Muscle of leg (tissue), 16 donors: ENCODE measurements at places on chromosomes 6 and 20. TPM values are rescaled to one million over a fixed set of nuclear protein-coding genes. Genes with fewer than 3 reads are reported as not detected.

- H3K36me3 ChIP-seq = no peaks in the 10 kb centered on the region
- H3K27ac ChIP-seq = no peak overlapping the region
- H3K4me1 ChIP-seq = no peaks in the 10 kb centered on the region
- DNase-seq = no peak
- no peak overlapping the region for H3K4me3 ChIP-seq
These were observed 107.2 kb upstream of the SIRPA start for GRCh38 chr20:1788044-1788443.

DNA sequence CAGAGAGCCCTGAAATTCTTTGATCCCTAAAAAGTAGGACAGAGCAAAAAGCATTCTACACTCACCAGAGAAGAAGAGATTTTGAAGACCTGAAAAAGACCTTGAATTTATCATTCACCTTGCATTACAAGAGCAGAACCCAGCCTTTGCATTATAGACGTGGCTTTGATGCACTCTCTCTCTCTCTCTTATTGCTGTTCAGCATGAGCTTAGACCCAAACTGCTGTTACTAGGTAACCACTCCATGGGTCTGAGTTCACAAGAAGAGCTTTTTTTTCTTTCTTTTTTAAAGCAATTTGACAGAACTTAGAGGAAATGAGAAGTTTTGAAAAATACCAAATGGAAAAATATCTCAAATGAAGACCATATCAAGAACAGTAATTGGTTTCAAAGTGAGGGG lies 44.4 kb downstream of the COL9A1 start:
- no peaks in the 10 kb centered on the region for H3K27me3 ChIP-seq
- H3K36me3 ChIP-seq = no peaks in the 10 kb centered on the region
- no peaks in the 10 kb centered on the region for H3K4me1 ChIP-seq
- no peak for DNase-seq
- H3K27ac ChIP-seq = no peak overlapping the region
- no peak overlapping the region for H3K4me3 ChIP-seq

DNA sequence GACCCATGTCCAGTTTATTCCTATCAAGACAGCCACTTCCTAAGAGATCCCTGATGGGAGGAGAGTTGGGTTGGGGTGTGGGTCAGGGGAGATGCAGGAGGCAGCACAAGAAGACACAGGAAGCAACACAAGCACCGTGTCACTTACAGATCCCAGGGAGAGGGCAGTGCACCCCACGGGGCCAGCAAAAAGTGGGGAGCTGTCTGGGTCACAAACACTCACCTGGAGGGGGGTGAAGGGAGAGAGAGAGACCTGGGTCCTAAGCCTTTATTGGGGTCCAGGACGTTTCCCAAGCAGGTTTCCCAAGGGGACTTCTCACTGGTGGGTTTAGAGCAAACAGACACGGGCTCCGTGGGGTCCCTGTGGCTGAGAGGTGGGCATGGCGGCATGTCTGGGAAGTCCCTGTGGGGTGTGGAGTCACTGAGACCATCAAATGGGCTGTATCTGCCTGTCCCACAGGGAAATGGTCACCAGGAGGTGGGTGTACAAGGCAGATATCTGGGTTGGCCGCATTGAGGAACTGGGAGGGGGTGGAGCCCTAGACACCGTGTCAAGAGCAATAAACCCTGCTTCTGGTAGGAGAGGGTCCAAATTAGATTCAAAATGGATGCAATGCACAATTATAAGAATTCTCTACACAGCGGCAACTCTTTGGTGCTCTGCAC lies 1.6 kb upstream of the CD93 start:
- H3K27ac ChIP-seq = peak overlapping the region; percentile 89
- no peaks in the 10 kb centered on the region for H3K36me3 ChIP-seq
- H3K27me3 ChIP-seq = no peaks in the 10 kb centered on the region
- H3K4me1 ChIP-seq = peaks cover 28% of the 10 kb centered on the region
- H3K4me3 ChIP-seq = no peak overlapping the region

- no peaks in the 10 kb centered on the region for H3K27me3 ChIP-seq
- no peaks in the 10 kb centered on the region for H3K4me1 ChIP-seq
- H3K36me3 ChIP-seq = peaks cover 61% of the 10 kb centered on the region
- no peak for DNase-seq
These were observed 7.8 kb downstream of the CUL9 start for GRCh38 chr6:43189776-43190304.

The ORC3 gene
- 21.5 TPM for polyA plus RNA-seq

- H3K27me3 ChIP-seq = no peaks in the 10 kb centered on the region
- H3K4me1 ChIP-seq = no peaks in the 10 kb centered on the region
- no peaks in the 10 kb centered on the region for H3K36me3 ChIP-seq
- DNase-seq = no peak
- H3K27ac ChIP-seq = no peak overlapping the region
These were observed 229.6 kb downstream of the MMUT start for GRCh38 chr6:49233483-49233882.

DNA sequence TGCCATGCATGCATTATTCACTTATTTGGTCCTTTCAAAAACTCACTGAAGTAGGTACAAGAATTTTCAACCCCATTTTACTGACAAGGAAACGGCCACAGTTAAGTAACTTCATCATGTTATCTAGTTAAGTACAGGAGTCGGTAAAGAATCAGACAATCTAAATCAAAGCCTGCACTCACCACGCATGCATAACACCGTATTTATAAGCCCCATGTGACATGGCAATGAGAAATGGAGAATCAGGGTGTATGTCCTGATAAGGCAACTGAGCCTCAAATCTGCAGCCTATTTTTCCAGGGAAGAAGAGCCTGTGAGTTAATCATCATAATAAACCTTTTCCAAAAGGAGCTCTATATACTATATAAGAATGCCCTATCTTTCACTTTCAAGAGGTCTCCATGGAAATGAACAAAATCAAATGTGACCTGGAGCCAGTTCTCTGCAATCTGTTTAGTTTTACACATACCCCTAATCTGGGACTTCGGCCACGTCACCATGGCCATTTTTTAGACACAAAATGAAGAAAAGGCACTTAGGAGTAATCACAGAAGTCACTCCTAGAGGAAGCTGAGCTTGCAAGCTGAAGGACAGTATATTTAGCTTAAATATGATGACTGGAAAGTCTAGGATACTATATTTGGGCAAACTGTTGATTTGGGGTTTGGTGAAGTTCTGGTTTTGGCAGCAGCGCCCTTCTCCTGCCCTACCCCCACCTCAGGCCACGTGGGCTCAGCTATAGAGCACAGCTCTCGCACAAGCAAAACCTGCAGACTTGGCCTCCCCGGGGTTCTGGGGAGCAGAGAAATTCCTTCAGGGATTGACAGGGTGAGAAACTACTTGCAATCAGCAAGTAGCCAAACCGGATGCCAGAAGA lies 19.2 kb downstream of the TRAM2 start:
- peak overlapping the region; percentile 62 for H3K27ac ChIP-seq
- no peaks in the 10 kb centered on the region for H3K36me3 ChIP-seq

The TRPC4AP gene
- polyA plus RNA-seq = 46.6 TPM

The SYNDIG1 gene
- polyA plus RNA-seq = 3.8 TPM

The LIME1 gene
- 8.1 TPM for polyA plus RNA-seq
